Kidney (tissue), 22 donors: ENCODE measurements at places on chromosomes 2 and 18. TPM values are rescaled to one million over a fixed set of nuclear protein-coding genes. Genes with fewer than 3 reads are reported as not detected.
A peak's percentile ranks its signal among the peaks of the same experiment; 100 is the strongest.

Gene SIX3
- polyA plus RNA-seq, result 0.19 TPM

DNA sequence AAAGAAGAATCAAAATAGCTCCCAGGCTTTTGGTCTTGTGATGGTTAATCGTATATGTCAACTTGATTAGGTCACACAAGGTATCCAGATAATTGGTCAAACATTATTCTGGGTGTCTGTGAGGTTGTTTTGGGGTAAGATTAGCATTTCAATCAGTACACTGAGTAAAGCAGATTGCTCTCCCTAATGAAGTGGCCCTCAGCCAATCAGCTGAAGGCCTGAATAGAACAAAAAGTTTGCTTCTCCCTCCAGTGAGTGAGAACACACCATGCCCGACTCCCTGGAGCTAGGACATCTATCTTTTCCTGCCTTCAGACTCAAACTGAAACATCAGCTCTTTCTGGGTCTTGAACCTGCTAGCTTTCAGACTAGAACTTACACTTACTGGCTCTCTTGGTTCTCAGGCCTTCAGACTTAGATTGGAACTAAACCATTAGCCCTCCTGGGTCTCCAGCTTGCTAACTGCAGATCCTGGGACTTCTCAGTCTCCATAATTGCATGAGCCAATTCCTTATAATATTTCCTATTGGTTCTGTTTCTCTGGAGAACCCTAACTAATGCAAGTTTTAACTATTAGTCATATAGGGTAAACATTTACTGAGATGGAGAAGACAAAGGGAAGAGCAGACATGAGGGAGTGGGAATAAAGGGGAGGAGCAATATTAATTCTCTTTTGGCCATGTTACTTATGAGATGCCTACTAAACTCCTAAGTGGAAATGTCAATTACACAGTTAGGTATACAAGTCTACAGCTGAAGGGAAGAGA is 25.5 kb downstream of the LNPK start:
- no peak for DNase-seq

DNA sequence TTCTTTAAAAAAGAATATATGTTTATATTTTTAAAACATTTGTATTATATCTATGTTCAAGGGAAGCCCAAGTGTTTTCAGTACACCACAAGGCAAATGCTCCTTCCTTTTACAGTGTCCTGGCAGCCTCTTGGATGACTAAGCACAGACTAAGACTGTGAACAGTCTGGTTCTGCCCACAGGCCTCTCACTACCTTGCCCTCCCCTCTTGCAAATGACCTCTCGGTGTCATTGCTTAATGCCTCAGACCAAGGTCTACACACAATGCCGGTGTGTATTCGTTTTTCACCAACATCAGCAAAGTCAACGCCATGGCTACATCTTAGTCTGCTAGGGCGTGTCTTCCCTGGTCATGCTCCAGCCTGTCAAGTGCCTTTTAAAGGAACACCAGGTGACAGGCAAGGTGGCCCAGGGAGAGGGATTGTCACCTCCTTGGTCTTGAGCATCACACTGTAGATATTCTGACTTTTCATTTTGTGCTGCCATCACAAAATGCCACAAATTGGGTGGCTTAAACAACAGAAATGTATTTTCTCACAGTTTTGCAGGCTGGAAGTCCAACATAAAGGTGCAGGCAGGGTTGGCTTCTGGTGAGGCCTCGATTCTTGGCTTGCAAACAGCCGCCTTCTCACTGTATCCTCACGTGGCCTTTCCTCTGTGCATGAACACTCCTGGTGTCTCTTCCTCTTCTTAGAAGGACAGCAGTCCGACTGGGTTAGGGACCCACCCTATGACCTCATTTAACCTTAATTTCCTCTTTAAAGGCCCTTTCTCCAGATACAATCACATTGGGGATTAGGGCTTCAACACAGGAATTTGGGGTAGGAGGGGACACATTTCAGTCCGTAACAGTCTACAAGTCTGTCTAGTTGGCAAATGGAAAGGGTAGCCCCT is 266.5 kb downstream of the KLHL29 start:
- no peak for DNase-seq

DNA sequence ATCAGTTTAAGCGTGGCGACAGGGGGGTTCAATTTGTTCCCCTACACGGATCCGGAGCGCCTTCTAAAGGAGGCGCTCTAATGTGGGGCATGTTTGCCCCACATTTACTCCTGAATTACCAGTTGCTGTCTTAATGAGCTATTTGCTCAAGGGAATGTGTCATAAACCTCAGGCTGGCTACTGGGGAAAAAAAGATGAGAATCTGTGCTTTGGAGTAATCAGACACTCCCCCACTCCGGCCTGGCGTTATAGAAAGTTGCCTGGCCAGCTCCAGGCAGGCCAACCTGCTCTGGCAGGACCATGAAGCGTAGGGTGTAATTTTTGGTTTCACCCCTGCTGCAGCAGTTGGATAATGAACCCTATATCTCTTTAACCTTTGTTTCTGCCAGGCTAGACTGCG is 31.0 kb upstream of the MAP3K20 start:
- no peak for DNase-seq

DNA sequence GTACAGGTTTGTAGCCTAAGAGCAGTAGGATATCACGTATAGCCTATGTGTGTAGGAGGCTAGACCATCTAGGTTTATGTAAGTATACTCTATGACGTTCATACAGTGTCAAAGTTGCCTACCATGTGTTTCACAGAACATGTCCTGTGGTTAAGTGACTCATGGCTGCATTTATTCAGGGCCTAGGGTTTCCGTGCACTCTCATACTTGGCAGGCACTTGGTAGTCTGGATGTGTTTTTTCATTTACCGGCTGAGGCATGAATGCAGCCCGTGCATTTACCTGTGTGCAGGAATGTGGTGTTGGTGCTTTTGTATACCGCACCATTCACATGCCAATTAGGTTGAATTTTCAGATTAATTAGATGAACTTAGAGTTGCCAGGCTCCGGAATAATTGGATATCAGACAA is 43.4 kb downstream of the MYL12B start:
- no peak for DNase-seq

Gene DLGAP1
- polyA plus RNA-seq, result 1.2 TPM

DNA sequence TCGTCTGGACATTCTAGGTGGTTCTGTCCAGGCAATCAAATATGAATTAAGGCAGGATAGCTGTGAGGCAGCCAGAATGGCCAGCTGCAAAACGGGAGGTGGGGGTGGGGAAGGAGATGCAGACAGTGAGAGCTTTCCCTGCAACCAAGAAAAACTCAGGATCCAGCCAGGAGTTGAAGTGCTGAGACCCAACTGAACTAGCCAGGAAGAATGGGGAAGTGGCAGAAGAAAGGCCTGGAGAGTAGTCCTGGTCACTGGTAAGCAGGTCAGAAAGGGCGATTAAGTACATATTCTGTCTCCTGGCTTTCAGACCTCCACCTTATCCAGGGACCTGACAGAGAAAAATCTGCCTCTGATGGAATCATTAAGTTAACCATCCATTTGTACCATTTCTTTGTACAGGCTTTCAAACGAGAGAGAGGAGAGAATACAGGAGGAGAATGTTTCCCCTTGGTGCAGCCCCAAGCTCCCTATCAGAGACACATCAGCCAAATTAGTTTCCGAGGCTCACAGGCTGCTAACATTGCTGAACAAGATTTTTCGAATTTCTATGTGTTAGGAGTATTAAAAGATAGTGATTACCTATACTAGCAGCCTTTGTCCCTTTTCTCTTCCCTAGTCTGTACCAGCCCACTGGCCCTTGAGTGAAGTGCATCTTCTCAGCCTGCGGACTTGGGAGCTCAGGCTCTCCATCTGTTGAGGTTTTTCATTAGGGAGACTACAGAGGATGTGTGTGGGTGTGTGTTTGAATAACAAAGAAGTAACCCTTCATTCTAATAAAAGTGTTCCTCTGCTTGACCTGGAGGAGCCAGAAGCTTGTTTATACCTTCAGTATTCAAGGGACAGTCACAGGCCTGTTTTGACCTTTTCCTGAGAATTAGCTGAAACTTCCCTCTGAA is 12.5 kb upstream of the HOXD1 start:
- DNase-seq, result peak; percentile 48

DNA sequence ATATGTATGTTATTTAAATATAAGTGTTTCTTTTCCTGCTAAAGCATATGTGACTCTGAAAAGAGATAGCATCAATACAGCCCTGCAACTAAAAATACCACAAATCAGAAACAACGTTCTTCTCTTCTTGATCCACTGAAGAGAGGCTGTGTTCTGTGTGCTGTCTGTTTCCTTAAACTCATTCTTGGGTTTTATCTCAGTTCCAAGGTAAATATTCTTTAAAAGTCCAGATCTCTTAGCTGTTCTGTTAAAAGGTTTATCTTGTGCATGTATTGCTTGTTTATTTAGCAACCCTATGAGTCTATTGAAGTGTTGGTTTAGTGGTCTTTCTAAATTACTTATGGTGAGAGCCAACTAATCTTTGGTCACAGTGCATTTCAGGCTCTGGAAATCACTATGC is 173.3 kb upstream of the NT5C1B start:
- DNase-seq, result no peak

DNA sequence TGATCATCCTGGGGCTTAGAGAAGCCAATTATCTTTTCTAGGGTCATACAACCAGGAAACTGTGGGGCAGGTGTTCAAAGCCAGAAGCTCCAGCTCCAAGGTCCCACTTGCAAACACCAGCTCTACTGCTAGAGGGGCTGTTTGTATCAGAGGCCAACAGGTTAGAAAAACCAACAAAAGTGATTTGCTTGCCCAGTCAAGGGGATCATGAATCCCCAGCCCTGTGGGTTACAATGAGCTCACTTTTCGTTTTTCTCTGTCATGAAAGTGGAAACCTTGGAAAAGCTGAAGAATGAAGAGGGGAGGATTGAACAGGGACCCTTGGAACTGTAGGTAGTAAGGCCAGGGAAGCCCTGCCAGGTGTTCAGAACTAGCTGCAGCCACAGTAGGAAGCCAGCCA is 119.2 kb downstream of the SPP2 start:
- DNase-seq, result no peak

DNA sequence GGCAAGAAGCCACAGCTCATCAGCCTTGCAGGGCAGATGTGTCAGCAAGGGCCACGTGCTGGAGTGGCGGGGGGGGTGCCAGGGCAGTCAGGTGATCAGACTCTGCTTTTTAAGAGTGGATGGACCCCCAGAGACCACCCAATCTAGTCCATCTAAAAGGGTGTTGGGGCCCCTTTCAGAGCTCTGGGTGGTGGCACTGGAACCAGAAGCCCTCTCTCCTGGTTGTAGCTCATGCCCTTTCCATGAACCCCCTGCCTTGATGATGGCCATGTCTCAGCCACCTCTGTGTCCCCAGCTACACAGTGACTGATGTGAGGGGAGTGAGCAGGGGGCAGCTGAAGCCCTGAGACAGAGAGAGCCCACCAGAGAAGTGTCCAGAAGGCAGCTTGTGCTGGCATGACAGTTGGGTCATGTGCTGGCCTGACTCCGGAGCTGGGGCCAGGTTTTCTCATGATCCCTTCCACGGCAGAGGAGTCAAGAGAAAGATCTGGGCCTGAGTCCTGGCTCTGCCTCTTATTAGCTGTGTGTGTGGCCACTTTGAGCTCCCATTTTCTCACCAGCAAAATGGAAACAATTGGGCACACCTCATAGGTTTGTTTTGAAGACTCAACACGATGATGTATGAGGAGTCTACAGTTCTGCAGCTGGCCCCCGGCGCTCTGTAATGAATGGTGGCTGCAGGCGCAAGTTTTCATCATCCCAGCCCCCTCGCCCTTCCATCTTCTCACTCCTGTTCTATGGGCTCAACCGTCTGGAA is 195.7 kb downstream of the ZFP36L2 start:
- DNase-seq, result no peak

DNA sequence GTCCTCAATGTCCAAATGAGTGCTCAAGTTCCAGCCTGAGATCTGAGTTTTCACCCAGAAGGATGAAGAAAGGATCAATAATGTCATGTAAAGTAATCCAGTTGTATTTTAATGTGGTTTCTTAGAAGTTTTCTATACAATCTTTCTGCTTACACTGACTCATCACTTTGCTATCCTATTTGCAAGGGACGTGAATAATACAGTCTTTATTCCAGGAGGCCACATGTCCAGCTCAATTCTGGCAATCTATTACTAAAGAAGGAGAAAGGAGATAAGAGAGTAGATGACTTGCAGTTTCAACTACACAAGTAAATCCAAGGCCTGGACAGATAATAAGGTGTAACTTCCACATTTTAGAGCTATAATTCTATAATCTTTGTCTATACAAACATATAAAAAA is 601.1 kb upstream of the SETBP1 start:
- DNase-seq, result no peak

DNA sequence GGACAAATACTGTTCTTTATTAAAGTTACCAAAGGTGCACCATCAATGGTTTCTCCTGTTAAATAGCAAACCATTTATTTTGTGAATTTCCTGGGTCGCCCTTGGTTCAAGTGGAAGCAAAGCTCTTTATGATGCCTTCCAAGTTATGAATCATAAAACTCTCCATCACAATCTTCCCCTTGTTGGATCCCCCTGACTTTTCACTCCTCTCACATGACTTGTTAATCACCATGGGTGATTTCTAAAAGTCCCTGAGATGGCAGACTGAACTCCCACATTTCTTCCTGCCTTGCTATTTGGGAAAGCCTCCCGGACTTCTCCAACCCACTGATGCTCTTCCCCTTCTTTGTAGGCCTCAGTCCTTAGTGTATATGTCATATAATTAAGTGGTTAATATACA is 176.0 kb downstream of the THADA start:
- DNase-seq, result no peak

Gene AFF3
- 0.65 TPM for polyA plus RNA-seq

DNA sequence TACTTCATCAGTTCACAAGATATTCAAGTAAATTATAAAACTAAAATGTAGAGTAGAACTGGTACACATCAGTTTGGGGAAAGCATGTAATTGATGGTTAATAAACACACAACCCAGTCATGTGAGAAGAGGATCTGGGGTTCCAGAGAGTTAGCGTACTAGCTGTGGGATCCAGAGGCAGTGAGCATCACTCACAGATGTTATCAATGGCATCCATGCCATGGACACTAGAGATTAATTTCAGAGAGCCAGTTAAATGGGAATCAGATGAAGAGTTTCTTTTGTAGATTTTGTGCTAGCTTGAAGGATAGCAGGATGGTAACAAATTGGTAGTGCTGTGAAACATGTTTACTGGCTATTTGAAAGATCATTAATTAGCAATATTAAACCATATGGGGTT is 21.8 kb upstream of the CCDC68 start:
- no peak for DNase-seq

Gene RESP18
- polyA plus RNA-seq, result not detected

- no peak for DNase-seq
Measured at GRCh38 chr2:86557836-86558235, 5.4 kb downstream of the CHMP3 start.

Gene MFSD2B
- not detected for polyA plus RNA-seq

Gene CDK5R2
- polyA plus RNA-seq, result not detected

- peak; percentile 85 for DNase-seq
Measured at GRCh38 chr18:8389391-8390340, 219.6 kb upstream of the RAB12 start.

GRCh38 chr2:28362991-28363521 is 29.6 kb upstream of the FOSL2 start:
- no peak for DNase-seq

GRCh38 chr2:122328816-122329215 is 573.4 kb downstream of the TSN start:
- no peak for DNase-seq

- no peak for DNase-seq
Measured at GRCh38 chr2:44295633-44296359, 20.5 kb downstream of the SLC3A1 start.

Gene PUM2
- polyA plus RNA-seq, result 22.0 TPM

- DNase-seq, result no peak
Measured at GRCh38 chr2:29189052-29189451, 73.8 kb downstream of the CLIP4 start.
